Stimulated activated naive CD4-positive, alpha-beta T cell treated with Interleukin-2 at 50 U/mL for 16 hours (primary cell): ENCODE measurements at places on chromosomes 2 and 18.

DNA sequence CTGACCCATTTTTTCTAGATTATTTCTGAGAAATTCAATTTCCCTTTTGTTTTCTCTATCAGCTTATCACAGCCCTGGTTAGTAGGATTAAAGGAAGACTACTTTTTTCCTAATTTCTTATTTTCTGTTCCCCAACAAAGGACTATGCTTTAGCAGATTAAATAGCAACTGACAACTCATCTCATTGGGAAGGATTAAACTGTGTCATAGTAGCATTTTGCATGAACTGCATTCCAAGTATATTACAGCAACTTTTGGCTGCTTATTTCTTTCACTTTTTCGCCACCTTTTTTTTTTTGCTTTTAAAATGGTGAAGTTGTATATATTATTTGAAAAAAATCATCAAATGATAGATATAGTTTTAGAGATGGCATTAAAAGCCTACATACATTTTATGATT lies 570.3 kb downstream of the FBXO15 start:
- DNase-seq: no peak

GRCh38 chr2:219452361-219453317 lies 18.0 kb downstream of the SPEG start:
- no peak for DNase-seq

- no peak for DNase-seq
Measured at GRCh38 chr18:25737710-25738311, 352.6 kb downstream of the SS18 start.

GRCh38 chr2:72097276-72097675 lies 50.4 kb downstream of the CYP26B1 start:
- no peak for DNase-seq

- peak; percentile 21 for DNase-seq
Measured at GRCh38 chr2:9554921-9555296, 721 bp downstream of the ADAM17 start.

- DNase-seq: no peak
Measured at GRCh38 chr2:240219208-240219890, 78.9 kb upstream of the OTOS start.

DNA sequence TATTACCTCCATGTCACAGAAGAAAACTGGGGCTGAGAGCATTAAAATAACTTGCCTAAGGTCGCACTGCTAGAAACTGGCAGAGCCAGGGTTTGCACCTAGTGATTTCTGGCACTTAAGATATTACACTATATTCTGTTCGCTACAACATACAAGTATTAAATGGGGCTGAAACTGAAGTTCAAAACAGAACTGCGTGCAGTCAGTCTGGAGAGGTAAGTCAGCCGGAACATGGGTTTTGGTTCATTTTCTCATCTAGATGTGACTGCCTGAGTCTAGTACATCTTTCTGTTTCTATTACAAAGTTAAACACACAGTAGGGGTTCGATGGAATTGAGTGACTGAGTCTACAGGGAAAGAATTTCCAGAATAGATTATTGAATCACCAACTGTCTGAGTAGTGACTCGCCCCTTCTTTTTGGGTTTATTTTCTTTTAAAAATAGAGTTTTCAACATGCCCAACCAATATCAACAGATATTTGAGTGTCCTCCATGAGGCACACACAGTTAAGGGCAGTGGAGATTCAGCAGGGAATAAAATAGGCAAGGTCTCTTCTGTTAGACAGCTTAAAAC lies 150.8 kb downstream of the RNF152 start:
- DNase-seq: no peak

DNA sequence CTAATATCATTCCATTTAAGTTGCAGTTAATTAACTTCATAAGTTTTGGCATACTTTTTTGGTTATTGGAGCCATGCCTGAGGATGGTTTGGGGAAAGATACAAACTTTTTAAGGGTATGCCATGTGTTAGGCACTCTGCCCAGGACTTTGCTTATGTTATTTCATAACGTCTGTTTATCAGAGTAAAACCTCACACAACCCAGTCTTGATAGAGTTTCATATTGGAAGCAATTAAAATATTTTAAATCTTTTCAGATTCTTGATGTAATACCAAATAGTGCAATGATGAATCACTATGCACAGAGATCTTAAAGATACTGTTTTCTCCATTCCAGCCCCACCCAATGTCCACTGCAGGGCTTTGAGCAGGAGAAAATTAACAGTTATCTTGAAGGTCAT lies 529.1 kb upstream of the HNMT start:
- no peak for DNase-seq

GRCh38 chr2:199895406-199895805 lies 15.7 kb upstream of the C2orf69 start:
- no peak for DNase-seq

- no peak for DNase-seq
Measured at GRCh38 chr2:170862286-170862902, 45.7 kb downstream of the GAD1 start.

- no peak for DNase-seq
Measured at GRCh38 chr2:179037807-179038206, 12.1 kb downstream of the CCDC141 start.

DNA sequence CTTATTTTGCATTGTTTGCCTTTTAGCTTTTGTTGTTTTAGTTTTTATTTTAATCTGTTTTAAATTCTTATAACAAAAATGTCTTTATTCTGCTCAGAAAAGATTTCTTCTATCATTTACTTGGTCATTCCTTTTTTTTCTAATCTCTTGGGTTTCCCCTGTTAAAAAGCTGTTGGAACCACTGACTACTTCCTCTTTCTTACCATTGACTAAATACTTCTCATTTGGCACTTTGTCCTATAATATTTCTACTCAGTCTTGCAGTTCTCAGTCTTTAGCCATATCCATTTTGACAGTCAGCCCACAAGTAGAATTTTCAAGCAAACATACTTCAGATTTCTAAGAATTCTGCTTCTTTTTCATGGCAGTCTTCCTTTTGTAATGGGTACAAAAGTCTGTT lies 567.2 kb downstream of the SATB2 start:
- DNase-seq: no peak

DNA sequence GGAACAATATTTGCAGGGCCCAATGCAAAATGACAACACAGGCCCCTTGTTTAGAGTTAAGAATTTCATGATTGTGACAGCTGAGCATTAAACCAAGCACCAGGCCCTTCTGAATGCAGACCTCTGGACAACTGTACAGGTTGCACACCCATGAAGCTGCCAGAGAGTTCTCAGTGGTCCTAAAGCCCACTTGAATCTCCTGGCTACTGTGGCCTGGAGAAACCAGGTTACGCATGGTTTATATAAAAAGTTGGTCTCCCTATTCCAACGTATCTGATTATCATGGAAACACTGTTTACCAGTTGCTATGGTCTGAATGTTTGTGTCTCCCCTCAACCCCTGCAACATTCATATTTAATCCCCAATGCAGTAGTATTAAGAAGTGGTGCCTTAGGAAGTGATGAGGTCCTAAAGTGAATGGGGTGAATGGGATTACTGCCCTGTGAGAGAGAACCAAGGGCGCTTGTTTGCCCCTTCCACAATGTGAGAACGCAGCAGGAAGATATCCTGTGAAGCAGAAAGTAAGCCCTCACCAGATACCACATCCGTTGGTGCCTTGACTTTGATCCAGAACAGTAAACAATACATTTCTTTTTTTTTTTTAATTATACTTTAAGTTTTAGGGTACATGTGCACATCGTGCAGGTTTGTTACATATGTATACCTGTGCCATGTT lies 48.0 kb upstream of the ANXA4 start:
- no peak for DNase-seq

DNA sequence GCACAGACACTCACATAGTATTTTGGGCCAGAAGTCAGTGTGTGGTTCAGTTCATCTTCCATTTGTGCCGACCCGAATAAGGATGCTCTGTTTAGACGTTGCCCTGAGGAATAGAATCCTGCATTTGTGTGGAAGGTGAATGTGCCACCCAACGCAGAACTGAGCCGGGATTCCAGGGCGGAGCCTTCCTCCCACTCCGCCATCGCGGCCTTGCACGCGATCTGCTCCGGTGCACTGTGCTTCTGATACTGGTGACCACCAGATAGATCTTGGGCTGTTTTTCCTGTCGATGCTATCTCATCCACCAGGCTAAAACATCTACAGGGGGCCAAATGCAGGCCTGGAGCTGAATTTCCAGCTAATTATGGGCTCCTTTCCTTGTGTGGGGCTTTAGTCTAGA lies 29.6 kb upstream of the SNTG2 start:
- no peak for DNase-seq

- DNase-seq: no peak
Measured at GRCh38 chr2:113850687-113851086, 39.2 kb upstream of the ACTR3 start.

GRCh38 chr2:240648650-240649275 lies 23.5 kb downstream of the GPR35 start:
- DNase-seq: no peak

DNA sequence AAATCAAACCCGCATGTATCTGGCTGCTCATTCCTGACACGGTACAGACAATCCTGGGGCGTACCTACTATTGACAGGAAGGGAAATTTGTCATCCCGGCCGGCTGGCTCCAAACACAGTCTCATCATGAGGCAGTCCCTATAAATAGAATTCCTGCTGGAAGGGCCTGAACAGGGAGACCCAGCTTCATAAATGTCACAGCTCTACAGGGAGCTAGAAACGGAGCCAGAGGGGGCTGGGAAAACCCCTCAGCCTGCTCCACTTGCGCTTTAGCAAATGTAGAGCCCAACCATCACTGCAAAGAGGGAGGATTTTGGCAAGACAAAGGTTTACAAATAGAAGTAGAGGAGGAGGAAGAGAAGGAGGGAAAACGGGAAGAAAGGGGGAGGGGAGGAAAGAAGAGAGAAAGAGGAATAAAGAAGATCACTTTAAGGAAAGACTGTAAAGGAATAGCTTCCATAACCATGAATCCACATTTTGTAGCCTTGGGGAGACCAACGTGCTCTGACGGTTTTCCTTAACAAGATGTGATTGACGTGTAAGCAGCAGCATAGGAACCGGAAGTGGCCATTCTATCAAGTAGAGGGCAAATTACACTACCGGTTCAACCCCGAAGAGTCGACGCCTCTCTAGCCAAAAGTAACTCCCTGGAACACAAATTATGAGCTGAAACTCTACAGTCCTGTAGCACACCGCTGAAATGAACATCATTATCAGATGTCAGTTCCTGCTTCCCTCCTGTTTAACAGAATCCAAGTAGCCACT lies 56.8 kb upstream of the TTN start:
- DNase-seq: no peak

DNA sequence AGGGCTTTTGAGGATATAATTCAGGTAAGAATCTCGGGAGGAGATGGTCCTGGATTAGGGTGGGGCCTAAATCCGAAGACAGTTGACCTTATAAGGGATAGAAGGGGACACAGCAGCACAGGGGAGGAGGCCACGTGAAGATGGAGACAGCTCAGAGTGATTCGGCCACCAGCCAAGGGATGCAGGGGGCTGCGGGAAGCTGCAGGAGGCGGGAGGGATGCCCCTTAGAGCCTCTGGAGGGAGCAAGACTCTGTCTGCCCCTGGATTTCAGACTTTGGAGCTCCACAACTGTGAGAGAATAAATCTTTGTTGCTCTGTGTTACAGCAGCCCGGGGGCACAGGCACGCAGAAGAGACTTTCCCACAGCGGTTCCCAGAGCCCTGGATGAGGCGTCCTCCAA lies 143.7 kb downstream of the ASB1 start:
- no peak for DNase-seq

GRCh38 chr2:170818036-170818751 lies 1.5 kb downstream of the GAD1 start:
- no peak for DNase-seq

DNA sequence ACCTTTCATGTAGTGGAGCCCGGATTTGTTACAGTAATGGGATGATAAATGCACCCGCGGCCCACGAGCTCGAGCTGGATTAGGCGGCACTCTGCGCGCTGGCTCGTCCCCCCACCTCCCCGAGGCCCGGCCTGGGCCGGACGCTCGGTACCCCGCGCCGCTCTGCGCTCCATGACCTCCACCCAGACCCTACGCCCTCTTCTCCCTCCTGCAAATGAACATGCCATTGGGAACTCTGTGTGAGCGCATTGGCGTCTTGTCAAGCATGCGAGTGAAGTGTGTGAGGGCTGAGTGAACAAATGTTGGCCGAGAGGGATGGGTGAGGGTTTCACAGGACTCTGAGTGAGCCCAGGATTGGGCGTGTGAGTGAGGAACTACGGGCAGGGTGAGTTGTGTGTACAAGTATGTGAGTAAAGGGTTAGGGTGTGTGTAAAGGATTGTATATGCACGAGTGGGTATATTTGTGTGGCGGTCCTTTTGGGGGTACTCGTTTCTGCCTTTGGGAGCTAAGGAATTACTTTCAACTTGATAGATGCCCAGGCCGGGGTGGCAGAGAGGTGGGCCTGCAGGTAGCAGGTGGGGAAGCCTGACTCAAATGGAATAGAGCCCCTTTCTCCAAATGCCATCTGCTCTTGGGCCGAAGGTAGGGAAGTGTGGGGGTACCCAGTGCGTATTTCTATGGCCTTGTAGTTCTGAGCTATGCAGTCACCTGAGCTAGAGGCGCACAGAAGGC lies 2.9 kb upstream of the EN1 start:
- DNase-seq: no peak

DNA sequence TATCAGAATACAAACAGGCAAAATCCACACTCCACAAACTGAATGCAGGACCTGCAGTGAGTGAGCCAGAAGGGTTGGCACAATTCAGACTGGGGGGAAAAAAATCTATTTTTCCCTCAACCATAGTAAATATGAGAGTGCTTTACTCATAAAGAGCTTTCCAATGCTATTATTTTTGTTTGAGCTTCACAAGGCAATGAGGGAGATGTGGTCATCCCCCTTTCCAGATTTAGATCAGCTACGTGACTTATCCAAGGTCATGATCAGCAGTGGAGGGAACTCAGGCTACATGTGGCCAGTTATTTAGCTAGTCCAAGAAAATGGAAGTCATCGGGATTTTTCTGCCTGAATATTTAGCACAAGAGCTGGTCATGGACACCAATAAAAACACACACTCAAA lies 120.4 kb upstream of the KLF7 start:
- no peak for DNase-seq

DNA sequence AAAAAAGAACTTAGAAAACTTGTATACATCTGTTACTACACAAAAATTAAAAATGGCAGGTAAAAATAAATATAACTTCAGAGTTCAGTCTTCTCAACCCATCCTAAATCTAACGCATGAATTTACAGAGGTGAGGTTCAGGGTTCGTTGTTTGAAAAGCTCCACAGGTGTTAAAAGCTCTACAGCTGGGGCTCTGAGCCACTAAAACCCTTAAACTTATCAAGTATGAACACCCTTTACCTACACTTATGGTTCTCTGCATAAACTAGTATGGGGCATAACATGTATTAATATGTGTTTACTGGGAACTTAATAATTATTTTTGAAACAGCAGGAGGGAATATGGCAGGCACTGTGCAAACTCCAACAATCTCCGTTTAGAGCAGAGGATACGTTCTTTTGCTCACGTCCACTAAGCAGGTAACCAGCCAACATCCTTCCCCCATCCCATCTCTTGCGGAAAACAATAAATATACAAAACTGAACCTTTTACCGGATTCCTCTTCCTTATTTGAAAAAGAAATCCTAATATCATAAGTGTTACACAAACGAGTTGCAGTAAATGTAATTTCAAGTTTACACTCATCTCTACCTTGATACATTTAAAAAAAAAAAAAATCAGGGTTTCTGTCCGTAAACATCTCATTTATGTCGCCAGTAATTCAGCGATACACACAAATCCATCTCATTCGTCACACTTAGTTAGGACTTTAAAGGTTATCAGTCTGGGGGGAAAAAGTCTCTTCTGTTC lies 1.3 kb downstream of the PIAS2 start:
- no peak for DNase-seq

GRCh38 chr2:38380397-38381130 lies 3.5 kb upstream of the ATL2 start:
- DNase-seq: no peak
